ENCODE measurements at places on chromosomes 12 and 14.

GRCh38 chr14:99244941-99245563, 26.9 kb downstream of the BCL11B start:
- DNase-seq: no peak

DNA sequence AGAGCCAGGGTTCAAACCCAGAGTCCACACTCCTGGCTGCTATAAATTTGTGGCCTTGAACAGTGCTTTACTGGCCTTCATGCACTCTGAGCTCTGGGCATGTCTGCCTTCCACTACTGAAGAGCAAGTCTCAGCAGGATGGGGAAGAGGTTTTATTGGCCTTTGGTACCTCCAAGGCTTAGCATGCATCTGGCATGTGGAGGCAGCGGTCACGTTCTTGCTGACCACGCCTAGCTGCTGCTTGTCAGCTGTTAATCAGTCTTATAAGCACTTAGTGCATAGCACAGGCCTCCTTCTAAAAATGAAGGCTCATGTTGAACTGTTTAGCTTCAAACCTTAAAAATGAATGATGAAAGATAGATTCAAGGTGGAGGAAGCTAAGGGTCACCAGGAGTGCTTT, 177.5 kb downstream of the PELI2 start:
- no peak for DNase-seq

GRCh38 chr14:85728476-85729065, 198.6 kb downstream of the FLRT2 start:
- DNase-seq: no peak

DNA sequence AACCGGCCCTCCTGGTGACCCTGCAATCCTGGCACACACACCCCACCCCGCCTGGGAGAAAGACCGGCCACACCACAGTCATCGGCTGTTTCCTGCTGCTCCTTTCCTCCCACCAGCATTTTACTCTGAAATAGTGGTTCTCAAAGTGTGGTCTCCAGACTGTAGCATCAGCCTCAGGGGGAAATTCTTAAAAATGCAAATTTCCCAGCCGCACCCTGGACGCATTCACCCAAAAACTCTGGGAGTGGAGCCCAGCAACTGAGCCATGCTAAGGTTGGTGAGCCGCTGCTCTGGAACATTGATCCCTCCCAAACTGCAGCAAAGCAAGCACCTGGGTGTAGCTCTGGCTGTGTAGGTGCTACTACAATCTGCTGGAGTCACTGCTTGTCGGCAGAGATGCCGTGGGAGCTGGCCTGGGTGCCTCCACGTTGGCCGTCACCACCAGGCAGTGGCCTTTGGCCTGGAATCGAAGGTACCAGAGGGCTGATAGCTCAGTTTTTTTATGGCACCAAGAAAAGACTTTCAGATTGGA, 38.4 kb upstream of the BCL2L14 start:
- DNase-seq: no peak

- no peak for DNase-seq
These were observed 81.4 kb downstream of the BBS10 start for GRCh38 chr12:76266797-76267196.

- DNase-seq: no peak
These were observed 17.9 kb downstream of the C12orf43 start for GRCh38 chr12:120998435-120998834.

DNA sequence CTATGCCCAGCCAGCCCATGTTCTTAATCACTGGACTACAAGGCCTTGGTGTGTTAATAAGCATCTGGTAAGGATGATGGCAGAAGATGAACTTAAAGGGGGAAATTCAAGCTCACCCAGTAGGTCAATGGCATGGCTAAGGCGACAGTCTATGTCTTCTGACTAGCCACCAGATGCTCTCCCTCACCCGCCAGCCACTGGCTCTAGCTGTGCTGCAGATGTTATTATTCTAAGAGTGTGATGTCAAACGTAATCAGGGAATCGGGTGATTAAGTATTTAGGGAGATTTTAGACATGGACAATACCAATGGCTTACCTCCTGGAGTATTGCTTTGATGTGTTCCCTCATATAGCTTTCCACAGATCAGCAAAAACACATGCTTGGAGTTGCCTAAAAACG, 39.2 kb upstream of the MAX start:
- DNase-seq: no peak

DNA sequence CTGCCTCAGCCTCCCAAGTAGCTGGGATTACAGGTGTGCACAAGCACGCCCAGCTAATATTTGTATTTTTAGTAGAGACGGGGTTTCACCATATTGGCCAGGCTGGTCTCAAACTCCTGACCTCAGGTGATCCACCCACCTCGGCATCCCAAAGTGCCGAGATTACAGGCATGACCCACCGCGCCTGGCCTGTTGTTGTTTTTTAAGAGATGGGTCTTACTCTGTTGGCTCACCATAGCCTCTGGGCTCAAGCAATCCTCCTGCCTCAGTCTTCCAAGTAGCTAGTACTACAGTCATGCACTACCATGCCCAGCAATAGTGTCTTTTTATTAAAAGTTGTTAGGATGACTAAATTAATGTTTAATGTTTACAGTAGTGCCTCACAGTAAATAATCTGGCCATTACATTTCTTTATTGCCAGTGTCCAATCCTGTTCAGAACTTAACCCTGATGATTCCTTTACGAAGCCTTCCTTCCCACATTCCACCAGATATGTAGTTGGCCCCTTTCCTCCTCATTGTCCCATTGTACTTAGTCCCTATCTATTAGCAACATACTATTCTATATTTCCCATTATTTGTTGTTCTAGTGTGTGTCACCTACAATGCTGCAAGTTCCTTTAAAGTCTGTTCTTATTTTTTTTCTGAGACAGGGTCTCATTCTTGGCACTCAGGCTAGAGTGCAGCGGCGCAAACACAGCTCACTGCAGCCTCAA, 8.8 kb upstream of the SMARCC2 start:
- DNase-seq: no peak

- no peak for DNase-seq
These were observed 131.3 kb upstream of the HIF1A start for GRCh38 chr14:61563880-61564617.

- DNase-seq: no peak
These were observed 2.7 kb upstream of the ASPG start for GRCh38 chr14:104082807-104083206.

DNA sequence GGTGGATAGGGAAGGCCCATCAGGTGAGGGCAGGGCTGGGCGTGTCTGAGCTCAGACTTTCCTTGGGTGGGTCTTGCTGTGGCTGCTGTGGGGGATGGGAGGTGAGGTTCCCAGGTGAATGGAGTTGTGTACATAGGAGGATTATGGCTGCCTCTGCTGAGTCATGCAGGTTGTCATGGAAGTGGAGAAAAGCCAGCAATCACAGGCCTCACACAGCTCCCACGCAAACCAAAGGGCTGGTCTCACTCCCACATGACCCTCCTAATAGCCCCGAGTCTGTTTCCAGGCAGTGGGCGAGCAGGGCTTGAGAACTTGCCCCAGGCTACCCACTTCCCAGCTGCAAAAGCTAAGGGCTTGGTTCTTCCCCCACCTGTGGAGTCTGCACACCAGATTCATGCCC, 149.5 kb downstream of the IPO8 start:
- DNase-seq: no peak

DNA sequence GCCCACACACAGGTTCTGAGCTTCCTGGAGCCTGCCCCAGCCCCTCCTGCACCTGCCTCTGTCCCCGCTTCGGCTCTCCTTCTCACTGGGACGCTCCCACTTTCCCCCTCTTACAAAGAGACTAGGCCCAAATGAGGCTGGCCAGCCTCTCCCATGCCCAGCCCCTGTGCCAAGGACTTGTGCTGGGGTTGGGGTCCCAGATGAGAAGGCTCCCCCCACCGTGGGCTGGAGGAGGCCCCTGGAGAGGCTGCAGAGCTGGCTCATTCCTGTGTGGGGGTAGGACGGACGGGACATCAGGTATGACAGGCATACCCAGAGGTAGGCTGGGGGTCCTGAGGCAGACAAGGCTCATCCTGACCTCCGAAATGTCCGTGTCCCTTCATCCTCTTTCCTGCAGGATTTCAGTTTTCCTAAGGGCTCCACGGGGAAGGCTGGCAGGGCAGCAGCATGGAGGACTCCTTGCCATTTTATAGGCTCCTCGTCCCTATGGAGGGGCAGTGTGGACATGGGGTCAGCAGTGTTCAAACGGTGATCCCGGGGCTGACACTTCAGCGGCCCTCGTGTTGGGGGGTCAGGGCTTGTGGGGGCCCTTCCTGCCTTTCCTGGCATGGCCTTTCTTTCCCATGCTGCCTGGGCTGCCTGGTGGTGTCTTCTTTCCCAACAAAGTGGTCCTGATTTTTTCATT, 49.1 kb upstream of the MEG3 start:
- no peak for DNase-seq

DNA sequence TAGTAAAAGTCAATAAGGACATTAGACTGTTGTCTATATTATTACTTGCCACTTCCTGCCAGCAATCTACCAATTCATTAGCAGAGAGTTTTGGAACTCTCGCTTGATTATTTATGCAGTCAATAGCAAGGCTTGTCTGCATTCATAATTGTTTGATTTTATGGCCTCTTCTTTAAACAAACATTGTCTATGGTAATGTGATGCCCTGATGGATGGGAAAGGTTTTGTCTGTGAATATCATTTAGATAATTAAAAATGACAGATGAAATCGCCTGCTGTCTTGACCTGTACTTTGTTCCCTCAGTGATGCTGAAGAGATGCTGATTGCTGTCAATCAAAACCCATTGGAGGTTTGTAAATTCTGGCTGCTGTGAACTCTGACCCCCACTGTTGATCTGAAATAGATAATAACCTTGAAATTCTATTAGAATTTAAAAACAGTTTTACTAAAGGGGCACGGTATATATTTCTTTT, 455.3 kb downstream of the NPAS3 start:
- no peak for DNase-seq

DNA sequence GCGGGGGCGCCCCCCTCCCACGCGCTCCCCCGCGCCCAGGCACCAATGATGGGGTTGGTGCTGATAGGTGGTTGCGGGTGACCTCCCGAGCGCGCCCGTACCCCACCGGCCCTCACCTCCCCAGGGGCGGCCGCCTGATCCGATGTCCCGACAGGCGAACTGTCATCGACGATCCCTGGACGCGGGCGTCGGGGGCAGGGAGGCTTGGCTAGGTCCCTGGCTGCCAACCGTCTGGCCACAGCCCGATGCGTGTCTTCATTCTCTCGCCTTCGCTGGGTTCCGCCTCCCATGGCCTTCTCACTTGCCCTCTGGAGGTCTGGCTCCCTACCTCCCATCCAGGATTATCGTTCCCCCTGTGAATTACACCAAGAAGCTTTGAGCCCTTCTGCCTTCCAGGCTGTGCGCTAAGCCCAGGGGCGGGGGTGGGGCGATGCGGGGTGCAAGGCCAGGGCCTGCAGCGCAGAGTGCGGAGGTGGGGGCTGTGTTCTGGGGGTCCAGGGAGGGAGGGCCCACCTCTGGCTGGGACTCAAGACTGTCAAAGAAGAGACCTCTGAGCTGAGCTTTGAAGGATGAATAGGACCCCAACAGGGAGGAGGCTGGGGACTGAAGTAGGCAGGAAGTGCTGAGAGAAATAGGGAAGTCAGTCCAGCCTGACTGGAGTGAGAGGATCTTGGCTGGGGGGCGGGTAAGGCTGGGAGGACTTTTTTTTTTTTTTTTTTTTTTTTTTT, 7.7 kb upstream of the RACGAP1 start:
- peak; percentile 57 for DNase-seq

- no peak for DNase-seq
These were observed 757.7 kb upstream of the TMEM132C start for GRCh38 chr12:127509066-127509778.

GRCh38 chr12:19642345-19642744, 203.1 kb downstream of the AEBP2 start:
- DNase-seq: no peak

DNA sequence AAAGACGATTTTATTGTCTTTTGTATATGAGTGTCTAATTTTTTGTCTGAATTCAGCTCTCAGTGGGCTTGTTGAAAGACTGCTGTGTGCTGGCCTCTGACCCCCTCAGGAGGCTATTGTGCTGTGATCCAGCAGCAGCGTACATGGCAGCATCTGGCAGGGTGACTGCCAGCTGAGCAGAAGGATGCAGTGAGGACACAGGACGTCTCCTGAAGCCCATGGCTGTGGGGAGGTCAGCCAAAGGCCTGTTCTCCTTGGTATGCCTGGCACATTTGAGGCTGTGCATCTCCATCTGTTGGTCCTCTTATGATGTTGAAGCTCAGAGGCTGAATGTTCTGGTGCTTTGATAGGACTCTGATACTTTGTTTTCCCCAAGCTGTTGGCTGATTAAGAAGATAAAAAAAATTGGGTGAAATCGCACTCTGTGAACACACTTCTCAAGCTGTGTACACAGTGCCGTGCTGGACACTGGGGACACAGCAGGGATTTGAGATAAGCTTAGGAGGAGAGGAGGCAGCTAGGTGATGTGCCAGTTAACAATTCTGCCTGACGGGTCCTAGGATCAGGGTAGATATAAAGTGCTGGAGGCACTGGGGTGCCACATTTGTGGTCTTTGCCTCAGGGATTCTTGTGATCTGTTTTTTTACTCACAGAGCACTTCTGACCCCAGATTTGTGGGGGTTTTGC, 37.5 kb downstream of the EID3 start:
- DNase-seq: no peak

DNA sequence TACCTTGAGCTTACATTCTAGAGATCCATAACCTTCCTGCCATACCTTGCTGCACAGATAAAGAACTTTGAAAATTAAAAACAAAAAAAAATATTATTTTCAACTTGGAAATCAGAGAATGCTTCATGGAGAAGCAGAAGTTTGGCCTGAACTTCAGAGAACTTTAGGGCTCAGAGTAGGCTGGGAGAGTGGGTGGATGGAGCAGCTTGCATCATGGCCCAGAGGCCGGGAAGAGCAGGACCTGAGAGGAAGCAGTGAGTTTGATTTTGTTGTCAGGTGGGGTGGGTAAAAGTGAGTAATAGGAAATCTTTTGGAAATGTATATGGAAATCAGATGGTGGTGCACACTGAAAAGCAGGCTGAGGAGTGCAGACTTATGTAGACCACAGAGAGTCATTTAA, 228.5 kb upstream of the KRR1 start:
- DNase-seq: no peak

DNA sequence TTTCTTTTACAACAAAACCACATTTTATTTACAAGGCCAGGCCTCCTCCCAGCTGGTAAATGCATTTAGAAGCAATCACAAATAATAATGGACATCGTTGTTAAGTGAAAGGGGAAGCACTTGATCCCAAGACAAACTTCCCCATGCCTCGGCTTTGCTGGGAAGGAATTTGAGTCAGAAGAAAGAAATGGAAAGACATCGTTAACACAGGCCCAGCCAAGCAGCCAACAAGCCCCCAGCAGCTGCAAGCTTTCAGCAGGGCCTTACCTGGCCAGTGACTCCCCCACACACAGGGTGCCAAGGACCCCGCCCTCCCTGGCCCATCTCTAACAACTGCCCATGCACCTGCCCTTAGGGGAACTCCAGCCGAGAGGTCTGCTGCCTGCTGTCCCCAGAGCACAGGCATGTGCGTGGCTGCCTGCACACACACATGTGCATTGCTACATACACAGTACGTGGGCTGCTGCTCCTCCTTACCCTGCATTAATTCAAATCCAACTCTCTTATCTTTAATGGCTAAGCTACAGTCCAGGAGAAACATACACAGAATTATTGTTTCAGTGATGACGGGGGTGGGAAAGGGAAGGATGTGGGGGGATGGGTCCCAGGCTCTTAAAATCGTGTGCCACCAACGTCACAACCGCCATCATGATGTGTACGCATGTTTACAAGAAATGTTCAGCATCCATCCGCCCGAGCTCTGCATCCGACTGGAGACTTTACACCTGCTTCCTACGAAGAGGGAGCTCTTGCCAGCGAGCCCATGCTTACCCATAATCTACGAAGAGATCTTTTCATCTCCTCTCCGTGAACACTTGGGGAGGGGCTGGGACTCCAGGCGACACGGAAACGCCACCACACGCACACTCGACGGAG, 9.8 kb downstream of the BCL11B start:
- no peak for DNase-seq
